Endodermal cell (in vitro differentiated cells): ENCODE measurements at places on chromosomes 2 and 18. TPM values are rescaled to one million over a fixed set of nuclear protein-coding genes. Genes with fewer than 3 reads are reported as not detected.
A peak's percentile ranks its signal among the peaks of the same experiment; 100 is the strongest.

DNA sequence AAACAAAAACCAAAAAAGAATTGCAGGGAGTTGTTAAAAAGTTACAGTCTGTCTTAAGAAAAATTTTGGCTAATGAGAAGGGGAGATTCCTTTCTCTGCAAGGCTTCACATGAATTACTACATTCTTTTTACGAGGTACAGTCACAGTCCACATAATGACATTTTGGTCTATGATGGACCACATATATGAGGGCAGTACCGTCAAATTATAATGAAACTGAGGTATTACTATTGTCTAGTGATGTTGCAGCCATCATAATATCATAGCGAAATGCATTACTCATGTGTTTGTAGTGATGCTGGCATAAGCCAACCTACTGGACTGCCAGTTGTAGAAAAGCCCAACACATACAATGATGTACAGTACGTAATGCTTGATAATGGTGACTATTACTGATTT is 12.5 kb downstream of the SERPINB7 start:
- DNase-seq, result no peak

GRCh38 chr18:24949908-24950307 is 402.1 kb downstream of the ZNF521 start:
- no peak for DNase-seq

DNA sequence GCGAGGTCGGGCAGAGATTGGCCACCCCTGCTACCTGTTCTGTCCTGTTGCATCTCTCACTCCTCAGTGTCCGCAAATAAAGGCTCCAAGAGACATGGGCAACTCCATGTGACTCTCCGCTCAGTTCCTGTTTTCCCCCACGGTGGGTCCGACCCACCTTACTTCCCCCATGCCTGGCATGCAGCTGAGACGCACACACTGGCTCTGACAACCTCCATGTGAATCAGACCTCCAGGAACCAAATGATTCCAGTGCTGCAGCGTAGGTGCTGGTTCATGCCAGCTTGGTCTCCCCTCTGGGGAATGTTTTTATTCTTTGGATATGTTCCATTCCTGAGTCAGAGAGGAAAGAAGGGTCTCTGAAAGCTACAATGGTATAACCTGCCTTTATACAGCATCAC is 221.5 kb downstream of the SH3RF3 start:
- DNase-seq, result peak; percentile 26

- DNase-seq, result no peak
These were observed 44.9 kb downstream of the DYSF start for GRCh38 chr2:71498261-71498701.

DNA sequence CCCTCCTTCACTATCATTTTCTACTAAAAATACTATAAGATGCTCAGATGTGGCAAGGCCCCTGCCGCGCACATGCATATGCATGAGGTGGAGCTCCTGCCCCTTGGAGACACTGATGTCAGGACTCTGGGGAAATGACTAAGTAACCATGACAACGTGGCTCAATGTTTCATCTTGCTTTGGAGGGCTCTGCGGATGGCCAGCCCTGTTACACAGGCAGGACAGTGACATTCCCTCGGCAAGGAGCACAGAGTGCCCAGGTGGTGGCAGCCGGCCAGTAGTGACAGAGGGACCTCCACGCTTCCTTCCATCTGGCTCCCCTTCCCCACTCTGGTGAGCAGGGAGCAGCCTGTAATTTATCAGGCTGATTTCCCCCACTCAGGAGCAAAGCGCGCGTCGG is 364.1 kb downstream of the SS18 start:
- no peak for DNase-seq

Gene ACTG2
- 1.6 and 3.1 TPM in 2 replicates for total RNA-seq

Gene CYRIA
- total RNA-seq, result 1.4 and 2.5 TPM in 2 replicates

Gene FNDC4
- 14.6 and 17.5 TPM in 2 replicates for total RNA-seq

DNA sequence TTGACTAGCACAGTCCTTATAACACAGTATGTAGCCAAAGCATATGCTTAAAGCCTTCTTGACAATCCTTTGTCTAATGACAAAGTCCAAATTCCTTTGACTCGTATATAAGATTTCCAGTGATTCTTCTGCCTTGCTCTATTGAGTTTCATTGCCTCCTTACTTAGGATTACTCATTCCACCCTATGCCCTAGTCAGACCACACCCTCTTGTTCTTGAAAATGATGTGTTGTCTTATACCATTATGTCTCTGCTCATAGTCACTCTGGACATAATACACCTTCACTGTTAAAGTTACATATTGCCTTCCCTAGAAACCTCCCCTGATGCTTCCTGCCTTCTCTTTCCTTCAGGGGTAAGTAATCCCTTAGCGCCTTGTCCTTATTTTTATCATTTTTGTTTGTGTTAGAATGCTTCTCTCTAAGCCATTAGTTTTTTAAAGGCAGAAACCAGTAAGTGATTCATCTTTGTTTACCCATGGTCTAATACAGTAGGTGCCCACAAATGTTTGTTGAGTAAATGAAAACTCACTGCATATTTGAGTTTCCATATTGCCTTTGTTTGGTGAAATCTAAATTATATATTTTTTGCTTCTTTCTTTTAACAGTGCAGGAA is 19.3 kb downstream of the GPD2 start:
- no peak for DNase-seq

DNA sequence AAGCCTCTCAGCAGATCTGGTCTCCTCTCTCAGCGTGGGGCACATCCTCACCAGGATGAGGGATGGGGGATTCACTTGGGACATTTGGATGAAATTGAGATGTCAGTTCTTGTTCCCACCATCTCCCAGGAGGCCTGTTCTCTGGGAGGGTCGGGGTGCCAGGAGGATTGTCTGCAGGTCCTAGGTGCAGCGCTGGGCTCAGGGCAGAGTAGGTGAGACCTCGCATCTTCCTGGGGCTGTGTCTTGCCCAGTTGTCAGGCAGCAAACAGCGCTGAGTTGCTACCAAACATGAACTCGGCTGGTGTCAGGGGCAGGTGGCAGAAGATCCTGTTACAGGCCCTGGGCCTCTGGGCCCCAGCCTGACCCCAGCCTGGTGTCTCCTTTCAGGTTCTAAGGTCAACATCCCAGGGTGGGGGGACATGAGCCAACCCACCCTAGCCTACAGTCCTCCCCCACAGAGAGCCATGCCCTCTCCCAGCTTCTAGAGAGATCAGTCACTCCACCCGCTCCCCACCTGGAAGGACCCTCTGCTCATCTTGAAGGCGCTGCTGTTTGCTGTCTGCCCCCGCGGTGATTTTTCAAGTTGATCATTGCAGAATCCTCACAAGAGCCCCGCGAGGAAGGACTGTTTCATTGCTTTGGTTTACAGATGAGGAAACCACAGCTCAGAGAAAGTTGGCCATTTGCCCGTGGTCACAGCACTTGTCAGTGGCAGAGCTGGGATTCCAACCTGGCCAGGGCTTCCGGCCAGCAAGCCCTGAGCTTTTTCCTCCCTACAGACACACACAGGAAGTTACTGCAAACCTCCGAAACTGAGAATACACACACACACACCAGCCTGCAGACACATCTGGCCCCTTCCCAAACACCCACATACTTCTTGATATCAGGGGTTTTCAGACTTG is 83.9 kb downstream of the STPG4 start:
- DNase-seq, result no peak

DNA sequence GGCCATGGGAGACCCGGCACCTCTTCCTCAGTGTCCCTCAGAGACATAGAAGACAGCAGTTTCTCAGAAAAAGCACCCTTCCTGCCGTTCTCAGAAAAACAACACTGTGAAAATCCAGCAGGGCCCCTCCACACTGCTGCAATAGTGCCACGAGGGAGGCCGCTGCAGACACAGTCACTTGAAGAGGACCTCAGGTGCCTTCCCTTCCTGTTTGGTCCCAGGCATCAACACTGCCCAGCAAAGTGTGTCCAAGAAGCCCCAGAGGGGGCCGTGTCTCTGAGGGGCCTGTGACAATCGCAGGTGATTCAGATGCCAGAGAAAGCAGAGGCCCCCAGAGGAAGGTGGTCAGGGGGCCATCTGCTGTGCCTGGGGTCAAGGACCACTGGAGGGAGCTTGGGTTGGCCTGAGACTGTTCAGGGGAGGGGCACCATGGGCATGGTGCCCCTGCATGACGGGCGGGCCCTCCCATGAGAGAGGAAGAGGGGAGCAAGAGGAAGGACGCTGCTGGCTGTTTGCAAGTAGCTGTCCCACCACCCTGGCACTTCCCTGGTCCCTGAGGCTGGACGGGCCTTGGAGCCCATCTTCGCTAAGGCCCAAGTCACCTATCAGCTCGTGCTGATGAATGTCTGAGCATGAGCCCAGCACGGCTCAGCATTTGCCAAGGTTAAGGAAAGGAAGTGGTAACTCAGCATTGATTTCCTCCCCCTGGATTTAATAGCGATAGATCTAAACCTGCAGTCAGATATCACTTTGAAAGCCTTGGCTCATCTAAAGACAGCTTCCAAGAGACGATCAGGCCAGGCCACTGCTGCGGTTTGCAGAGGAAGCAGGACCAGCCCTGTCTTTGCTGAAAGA is 9.1 kb downstream of the TWIST2 start:
- peak; percentile 39 for DNase-seq

GRCh38 chr2:27779417-27780055 is 8.0 kb downstream of the MRPL33 start:
- DNase-seq, result no peak

Gene NETO1
- total RNA-seq, result 6.5 to 12.8 TPM (median 11.2 TPM) in 3 replicates

DNA sequence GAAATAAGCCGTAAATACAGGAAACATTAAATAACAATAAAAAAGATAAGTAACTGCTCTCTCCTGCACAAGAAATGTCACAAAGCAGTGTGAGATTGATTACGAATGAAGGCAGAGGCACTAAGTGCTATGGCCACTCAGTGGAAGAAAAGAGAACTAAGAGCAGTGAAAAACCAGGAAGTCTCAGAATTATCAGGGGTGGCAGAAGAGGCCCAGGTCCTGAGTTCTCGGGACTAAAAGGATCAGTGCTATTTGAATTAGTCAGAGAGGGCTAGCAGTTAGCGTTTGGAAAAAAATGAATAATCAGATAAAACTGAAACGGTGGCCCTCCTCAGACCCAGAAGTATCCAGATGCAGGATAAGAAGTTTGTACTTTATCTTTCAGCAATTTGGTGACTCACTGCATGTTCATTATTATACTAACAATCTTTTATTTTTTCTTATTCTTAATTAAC is 367.1 kb downstream of the ZEB2 start:
- peak; percentile 46 for DNase-seq

- DNase-seq, result no peak
These were observed 33.2 kb upstream of the CCDC88A start for GRCh38 chr2:55452879-55453278.

Gene NPHP1
- 7.6 to 10.6 TPM (median 10.6 TPM) in 3 replicates for total RNA-seq

DNA sequence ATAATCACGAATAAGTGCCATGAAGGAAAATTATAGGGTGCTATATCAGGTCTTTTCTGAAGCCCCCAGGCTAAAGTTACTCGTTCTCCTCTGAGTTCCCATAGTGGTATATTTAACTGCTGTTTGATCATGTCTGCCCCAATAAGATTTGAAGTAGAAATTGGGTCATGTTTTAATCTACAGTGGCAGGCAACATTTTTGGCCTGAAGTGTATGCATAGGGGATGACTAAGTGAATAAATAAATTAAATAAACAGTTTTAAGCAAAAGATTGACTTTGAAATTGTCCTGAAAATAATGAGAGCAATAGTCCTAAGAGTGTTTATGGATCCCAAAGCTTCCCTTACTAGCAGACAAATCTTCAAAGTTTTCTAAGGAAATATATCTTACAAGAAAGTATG is 500.9 kb downstream of the TNS1 start:
- DNase-seq, result no peak

Gene MROH2A
- total RNA-seq, result not detected in 3 replicates

Gene MTX2
- total RNA-seq, result 31.9 to 42.3 TPM (median 40.7 TPM) in 3 replicates

- DNase-seq, result no peak
These were observed 164.3 kb upstream of the SIX2 start for GRCh38 chr2:45173513-45173912.

Gene CHRND
- total RNA-seq, result 0.11 TPM in 1 of 2 replicates, not detected in the other

DNA sequence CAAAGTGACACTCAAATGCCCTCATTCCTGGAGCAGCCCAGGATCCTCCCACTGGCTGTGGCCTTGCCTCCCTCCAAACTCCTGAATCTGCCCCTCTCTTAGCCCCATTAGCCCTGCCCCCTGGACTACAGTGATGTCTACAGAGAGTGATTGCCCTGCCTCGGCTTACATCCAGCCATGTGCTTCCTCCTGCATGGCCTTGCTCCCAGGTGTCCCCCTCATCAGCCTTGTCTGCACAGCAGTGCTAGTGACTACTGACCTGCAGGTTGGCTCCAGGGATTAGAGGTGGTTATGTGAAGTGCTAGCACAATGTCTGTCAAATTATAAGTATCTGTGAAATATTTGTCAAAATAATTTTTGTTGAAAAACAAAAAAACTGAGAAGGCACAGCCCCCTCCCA is 259.1 kb upstream of the MYT1L start:
- peak; percentile 22 for DNase-seq

DNA sequence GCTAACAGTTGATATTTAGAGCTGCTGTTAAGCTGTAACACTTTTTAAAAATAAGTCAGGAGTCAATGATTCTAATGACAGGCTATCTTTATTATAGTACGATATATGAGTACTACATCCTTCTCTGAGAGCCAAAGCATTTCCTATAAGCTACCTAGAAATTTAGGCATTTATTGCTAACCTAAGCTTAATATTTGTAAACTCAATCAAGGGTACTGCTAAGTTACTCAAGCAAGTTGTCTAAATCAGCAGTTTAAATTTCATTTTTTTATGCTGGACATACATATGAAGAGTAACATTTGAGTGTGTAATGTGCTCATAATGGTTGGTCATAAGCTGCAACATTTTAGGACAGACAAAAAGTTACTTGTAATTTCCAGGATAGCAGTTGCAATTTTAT is 1576.5 kb upstream of the NXPH2 start:
- no peak for DNase-seq

Gene UGT1A7
- not detected in 3 replicates for total RNA-seq

GRCh38 chr18:58431215-58431614 is 197.7 kb downstream of the ALPK2 start:
- no peak for DNase-seq

- peak; percentile 97 for DNase-seq
These were observed 14.6 kb downstream of the TNS1 start for GRCh38 chr2:217988014-217988839.

DNA sequence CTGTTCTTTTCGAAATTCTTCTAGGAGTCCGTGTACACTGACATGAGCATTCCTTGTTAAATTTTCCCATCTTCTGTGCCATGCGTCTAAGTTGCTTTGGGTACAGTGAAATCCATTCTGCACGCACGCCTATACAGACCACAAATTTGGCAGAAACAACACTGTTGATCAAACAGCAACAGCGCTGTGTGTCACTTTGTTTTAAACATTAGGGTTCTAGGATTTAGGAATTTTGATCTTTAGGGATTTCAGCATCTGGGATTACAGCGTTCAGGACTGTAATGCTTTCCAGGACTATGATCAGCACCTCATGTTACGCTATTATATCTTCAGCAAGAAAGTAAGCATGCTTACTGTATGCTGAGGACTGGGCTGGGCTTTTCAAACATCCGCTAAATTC is 47.1 kb upstream of the FHL2 start:
- no peak for DNase-seq

Gene UPP2
- total RNA-seq, result not detected in 3 replicates

GRCh38 chr18:28269750-28270149 is 92.8 kb upstream of the CDH2 start:
- DNase-seq, result no peak

- no peak for DNase-seq
These were observed 22.3 kb downstream of the RAB27B start for GRCh38 chr18:54850598-54850997.

- DNase-seq, result peak; percentile 36
These were observed 12.3 kb upstream of the SNTG2 start for GRCh38 chr2:938181-939005.

- DNase-seq, result no peak
These were observed 1206.7 kb upstream of the CDH2 start for GRCh38 chr18:29383311-29384273.
